Muscle of leg (tissue), 16 donors: ENCODE measurements at places on chromosomes 7 and 10.

- no peak for DNase-seq
These were observed 470.8 kb upstream of the SEMA3A start for GRCh38 chr7:84665339-84665738.

- no peak for DNase-seq
These were observed 9.1 kb downstream of the ZYX start for GRCh38 chr7:143390104-143390772.

DNA sequence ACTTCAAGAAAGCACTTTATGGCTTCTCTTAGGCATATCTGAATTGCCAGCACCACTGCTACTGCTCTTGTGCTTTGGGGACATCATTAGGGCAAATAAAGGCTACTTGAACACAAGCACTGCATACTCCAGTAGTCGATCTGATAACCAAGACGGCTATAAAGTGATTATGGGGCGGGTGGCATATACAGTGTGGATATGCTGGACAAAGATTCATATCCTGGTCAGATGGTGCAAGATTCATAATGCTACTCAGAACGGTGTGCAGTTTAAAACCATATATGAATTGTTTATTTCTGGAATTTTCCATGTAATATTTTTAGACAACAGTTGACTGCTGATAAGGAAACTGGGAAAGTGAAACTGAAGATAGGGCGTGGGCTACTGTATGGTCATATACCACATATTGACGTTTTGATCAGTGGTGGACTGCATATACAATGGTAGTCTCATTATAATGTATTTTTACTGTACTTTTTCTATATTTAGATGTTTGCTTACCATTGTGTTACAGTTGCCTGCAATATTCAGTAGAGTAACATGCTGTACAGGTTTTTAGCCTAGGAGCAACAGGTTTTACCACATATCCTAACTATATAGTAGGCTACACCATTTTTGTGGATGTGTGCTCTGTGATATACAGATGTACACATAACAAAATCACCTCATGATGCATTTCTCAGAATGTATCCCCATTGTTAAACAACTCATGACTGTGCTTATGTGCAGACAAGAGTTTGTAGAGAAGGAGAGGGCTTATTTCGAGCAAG lies 15.2 kb downstream of the ANLN start:
- no peak for DNase-seq

GRCh38 chr10:71435571-71436267 lies 39.0 kb downstream of the CDH23 start:
- no peak for DNase-seq

GRCh38 chr7:116528008-116528789 lies 3.4 kb downstream of the CAV1 start:
- peak; percentile 61 for DNase-seq

DNA sequence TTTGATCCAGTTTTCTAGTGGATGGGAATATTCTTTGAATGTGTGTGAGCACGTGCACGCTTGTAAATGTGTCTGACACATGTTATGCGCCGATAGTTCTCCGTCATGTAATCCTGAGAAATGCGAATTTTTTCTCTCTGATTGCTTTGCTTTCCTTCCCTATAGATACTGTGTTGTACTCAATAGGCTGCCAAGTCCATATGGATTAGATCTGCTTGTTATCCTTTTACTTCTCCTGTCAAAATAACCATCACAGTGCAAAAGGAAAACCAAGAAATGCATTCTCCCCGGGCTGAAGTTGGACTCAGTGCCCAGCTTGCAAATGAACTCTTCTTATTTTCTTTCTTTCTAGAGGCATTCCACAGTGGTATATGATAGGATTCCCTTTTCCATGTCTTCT lies 131.9 kb downstream of the KIAA1217 start:
- DNase-seq = peak; percentile 42

- peak; percentile 17 for DNase-seq
These were observed 79.6 kb downstream of the LARP4B start for GRCh38 chr10:851901-852300.

- DNase-seq = no peak
These were observed 476.2 kb downstream of the DNAJB6 start for GRCh38 chr7:157813053-157813452.

DNA sequence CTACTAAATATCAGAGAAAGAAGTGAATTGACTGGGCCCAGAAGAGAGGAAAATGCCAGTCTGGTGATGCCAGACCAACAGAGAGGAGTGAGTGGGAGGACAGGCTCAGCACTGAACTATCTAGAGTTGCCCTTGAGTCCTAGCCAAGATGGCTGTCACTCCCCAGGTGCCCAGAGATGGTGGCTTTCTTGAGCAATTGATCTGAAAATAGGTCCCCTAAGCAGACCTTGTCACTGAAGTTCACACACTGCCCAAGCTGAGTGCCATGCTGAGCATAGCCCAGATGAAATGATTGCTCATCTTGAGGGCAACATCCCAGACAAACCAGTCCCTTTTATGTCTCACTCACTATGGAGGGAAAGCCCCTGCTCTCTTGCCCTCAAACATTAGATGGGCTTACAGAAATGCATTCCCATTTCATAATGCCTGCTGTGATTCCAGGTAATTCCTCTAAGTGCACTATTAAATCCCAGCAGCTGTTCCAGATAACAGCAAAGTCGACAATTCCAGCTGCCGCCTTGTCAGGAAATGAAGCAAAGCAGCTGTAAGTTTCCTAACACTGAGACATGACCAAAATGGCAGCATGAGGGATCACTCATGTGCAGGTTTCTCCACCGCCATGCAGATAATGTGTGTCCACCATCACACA lies 329.4 kb downstream of the KCNMA1 start:
- DNase-seq = peak; percentile 37

DNA sequence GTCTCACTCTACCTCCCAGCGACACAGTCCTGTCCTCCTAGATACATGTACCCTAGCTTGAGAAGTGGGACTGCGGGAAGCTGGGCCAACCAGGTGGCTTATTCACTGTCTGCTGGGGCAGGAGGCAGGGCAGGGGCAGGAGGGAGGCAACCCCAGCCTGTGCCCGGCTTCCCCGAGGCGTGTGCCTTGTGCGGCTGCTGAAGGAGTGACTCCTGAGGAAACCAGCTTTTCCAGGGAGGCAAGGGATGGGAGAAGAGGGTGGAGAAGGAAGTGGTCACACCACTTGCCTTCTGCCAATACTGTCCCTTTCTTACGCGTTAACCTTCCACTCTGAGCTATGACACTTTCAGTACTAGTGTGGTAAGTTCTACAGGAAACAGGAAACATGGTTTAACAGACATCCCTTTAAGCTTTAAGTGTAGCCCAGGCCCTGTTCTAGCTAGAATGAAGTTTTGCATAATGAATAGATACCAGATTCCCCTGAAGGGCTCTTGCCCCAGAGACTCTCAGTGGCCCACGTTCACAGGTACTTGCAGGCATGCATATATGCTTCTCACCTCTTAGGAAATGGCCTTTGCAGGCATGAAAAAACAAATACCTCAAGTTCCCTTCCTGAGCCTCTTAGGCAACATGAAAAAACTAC lies 40.6 kb downstream of the SYPL1 start:
- peak; percentile 35 for DNase-seq

- DNase-seq = no peak
These were observed 980 bp upstream of the SH2B2 start for GRCh38 chr7:102285540-102286236.

DNA sequence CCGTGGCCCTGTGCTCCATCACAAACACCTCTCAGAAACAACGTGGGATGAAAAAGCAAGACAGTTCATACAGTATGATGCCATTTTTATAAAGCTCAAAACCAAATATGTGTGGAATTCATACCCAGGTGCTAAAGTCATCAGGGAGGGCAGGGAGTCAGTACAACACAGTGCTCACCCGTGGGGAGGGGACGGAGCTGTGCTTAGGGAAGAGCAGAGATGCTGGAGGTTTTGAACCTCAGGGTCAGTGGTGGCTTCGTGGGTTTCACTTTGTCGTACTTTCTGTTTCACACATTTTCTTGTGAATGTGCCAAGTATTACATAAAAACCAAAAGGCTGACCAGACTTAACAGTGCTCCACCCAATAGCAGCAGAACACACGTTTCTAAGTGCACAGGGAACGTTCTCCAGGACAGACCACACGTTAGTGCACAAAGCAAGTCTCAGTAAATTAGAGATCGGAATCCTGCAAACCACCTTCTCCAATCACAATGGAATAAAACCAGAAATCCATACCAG lies 21.2 kb downstream of the ZMIZ2 start:
- DNase-seq = peak; percentile 80

GRCh38 chr10:77111611-77112550 lies 525.7 kb downstream of the KCNMA1 start:
- peak; percentile 83 for DNase-seq

- DNase-seq = no peak
These were observed 33.9 kb downstream of the PTTG1IP2 start for GRCh38 chr7:90503367-90503766.

DNA sequence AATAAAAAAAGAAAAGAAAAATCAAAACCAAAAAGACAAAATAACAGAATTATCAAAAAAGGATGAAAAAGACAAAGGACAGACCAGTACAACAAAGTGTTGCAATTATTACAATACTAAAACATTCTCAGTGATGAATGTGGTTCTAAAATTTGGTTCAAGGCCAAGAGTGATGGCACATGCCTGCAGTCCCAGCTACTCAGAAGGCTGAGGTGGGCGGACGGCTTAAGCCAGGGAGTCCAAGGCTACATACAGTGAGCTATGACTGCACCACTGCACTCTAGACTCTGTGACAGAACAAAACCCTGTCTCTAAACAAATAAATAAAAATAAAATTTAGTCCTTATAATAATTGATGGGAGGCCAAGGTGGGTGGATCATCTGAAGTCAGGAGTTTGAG lies 14.5 kb downstream of the BAZ1B start:
- no peak for DNase-seq

GRCh38 chr7:128235471-128235870 lies 5.6 kb upstream of the LEP start:
- DNase-seq = no peak

- no peak for DNase-seq
These were observed 131.4 kb upstream of the ODAD2 start for GRCh38 chr10:28130267-28130666.

DNA sequence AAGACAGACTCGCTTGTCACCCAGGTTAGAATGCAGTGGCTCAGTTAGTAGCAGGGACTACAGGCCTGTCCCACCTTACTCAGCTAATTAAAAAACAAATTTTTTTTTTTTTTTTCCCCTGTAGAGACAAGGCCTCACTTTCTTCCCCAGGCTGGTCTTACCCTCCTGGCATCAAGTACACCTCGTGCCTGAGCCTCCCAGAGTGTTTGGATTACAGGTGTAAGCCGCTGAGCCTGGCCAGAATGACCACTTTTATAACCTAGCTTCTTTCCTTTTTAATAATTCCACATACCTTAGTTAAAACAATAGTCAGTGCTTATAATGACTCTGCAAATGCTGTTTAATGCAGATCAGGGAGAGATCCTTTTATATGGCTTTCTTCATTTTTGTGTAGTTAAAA lies 31.3 kb downstream of the RSBN1L start:
- no peak for DNase-seq

DNA sequence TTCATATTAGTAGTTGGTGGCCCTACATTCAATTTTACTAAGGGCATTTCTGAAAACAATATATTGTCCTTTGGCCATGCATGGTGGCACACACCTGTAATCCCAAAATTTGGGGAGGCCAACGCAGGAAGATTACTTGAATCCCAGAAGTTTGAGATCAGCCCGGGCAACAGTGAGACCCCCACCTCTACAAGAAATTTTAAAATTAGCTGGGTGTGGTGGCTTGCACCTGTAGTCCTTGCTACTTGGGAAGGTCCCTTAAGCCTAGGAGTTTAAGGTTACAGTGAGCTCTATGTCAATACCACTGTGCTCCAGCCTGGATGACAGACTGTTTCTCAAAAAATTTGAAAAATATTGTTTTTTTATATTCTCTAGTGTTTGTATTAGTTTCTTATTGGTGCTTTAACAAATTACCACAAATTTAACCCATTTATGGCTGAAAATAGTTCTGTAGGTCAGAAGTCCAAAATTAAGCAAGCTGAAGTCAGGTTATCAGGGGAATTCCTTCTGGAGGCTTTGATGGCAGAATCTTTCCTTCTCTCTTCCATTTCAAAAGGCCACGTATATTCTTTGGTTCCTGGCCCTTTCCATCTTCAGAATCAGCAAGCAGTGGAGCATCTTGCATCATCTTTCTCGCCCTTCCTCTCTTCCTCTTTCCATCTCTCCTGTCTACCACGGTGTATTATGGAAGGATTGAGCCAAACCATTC lies 12.4 kb downstream of the CBX3 start:
- DNase-seq = no peak
